ENCODE measurements at places on chromosomes 16 and 17.

DNA sequence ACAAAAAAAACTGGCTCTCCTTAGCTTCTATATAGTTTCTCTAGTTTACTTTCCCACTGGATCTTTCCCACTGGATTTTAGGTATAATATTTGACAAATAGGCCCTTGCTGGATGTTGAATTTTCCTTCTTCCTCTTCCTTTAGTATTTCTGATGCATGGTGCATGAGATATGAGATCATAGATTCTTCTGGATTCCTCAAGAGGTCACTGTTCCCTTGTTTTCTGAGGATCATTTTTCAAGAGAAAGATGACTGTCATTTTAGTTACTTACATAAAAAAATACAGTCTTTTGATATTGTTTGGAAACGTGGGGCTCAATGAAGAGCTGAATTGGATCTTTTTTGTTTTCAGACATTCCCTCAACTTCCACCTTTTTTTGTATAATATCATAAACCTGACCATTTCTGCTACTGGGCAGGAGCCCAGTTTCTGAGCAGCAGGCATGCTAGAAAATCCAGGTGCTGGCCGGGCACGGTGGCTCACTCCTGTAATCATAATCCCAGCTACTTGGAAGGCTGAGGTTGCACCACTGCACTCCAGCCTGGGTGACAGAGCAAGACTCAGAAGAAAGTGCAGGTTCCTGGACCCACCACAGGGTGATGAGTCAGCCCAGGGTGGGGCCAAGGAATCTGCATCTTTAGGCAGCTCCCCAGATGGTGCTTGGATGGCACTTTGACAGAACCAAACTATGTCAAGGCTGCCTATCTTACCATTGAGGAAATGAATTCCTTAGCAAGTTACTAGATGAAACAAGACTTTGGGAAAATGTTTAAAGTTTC, 70.3 kb downstream of the SDR42E1 start:
- DNase-seq: no peak

DNA sequence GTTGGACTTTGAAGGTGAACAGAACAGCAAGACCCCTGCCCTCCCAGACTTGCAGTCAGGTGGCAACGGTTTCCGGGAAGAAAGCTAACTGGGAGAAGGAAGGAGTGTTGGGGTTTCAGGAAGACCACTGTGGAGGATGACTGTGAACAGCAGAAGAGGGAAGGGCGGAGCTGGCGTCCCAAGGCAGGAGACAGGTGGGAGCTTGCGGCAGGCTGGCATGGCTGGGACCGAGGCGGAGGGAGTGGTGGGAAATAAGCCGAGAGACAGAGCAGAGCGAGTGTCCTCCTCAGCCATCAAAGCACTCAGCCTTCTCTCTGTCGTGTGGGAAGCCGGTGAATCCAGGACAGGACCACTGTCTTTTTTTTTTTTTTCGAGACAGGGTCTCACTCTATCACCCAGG, 108.5 kb upstream of the CACNG5 start:
- DNase-seq: no peak

DNA sequence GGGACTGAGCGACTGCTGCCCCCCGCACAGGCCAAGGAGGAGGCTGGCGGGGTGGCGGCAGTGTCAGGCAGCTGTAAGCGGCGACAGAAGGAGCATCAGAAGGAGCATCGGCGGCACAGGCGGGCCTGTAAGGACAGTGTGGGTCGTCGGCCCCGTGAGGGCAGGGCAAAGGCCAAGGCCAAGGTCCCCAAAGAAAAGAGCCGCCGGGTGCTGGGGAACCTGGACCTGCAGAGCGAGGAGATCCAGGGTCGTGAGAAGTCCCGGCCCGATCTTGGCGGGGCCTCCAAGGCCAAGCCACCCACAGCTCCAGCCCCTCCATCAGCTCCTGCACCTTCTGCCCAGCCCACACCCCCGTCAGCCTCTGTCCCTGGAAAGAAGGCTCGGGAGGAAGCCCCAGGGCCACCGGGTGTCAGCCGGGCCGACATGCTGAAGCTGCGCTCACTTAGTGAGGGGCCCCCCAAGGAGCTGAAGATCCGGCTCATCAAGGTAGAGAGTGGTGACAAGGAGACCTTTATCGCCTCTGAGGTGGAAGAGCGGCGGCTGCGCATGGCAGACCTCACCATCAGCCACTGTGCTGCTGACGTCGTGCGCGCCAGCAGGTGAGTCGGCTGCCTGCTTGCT, 5.6 kb upstream of the TMEM88 start:
- DNase-seq: no peak

DNA sequence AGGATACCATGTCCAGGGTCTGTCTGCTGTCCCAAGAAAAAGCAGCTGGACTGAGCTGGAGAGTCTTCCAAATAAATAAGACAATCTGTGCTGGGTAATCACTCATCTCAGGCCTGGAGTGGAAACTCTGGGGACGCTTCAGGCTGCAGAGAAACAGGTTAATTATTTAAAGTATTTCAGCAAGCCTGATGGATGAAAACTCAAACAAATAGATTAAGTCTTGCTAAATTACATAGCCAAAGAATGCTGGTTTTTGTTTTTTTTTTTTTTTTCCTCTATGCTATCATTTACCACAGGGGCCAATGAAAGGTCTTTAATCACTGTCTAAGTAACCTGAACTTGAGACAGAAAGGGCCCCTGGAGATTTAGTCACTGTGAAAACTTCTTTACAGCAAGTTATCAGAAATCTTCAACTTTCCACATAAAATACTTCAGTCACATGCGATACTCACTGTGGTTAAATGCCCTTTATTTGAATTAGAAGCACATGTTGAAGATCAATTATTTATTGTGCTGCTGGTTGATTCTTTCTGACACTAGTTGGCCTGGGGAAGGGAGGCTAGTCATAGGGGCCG, 31.0 kb upstream of the KCNJ2 start:
- no peak for DNase-seq

GRCh38 chr17:80539022-80539641, 5.5 kb upstream of the RPTOR start:
- no peak for DNase-seq

GRCh38 chr16:88606148-88606757, 32.1 kb upstream of the IL17C start:
- no peak for DNase-seq

GRCh38 chr17:52297230-52298010, 138.9 kb upstream of the CA10 start:
- DNase-seq: no peak

DNA sequence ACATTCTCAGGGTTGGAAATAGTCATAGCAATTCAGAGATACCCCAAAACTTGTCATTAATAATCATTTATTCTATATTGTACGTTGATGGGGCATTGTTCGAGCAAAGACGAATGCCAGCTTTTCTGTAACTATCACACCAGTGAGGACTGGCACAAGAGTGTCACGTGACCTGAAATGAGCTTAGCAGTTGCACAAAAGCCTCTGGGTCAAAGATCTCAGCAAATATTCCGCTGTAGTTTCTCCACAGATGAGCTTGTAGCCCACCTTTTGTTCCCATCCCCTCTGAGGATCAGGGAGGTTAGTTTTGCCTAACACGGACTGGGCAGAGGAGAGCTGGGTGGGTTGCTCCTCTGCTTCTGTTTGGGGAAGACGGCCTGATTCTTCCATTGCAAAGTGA, 18.2 kb downstream of the IRX3 start:
- DNase-seq: no peak

- no peak for DNase-seq
Observed at GRCh38 chr16:11673091-11674000, 5.1 kb downstream of the SNN start.

- DNase-seq: no peak
Observed at GRCh38 chr17:68036304-68037147, 991 bp downstream of the KPNA2 start.

DNA sequence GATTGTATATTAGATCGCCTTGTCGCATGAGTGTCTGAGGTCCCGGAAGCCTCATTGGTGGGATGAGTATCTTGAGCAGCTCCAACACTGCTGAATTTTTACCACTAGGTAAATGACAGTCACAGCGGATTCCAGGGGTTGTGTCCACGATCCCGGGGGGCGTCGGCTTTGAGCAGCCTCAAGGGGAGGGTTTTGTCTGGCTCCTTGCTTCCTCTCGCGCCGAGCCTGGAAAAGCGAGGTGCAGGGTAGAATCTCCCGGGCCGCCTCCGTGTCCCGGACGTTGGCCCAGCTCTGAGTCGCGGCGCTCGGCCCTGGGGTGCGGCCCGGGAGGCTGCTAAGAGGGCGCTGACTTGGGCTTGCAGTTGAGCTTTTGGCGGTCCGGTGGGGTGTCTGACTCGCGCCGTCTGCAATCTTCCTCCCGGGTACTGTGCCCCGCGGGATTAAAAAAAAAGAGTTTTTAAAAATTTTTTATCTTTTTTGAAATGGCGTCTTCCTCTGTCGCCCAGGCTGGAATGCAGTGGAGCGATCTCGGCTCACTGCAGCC, 4.5 kb downstream of the OR1F1 start:
- DNase-seq: no peak

DNA sequence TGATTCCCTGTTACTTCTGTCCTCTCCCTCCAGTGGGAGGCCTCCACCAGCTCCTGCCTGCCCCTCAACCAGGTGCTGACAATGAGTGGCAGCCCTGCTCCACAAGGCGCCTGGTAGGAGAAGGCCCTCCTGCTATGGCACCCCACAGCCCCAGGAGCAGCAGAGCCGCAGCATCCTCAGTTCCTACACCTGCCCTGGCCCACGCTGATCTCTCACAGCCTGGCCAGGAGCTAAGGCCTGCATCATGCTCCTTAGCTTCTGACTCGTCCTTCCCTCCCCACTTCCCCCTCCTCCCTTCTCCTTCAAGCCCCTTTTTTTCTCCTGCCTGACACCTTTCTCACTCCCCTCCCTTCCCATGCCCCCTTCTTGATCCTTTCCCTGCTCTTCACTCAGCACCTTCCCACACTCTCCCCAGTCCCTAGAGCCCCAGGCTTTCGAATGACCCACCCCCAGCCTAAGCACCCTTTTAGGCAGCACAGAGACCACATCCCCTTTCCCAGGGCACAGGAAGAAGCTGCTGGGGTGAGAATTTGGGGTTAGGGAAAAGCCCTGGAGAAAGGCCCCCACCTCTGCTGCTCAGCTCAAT, 6.5 kb downstream of the PROCA1 start:
- DNase-seq: no peak

DNA sequence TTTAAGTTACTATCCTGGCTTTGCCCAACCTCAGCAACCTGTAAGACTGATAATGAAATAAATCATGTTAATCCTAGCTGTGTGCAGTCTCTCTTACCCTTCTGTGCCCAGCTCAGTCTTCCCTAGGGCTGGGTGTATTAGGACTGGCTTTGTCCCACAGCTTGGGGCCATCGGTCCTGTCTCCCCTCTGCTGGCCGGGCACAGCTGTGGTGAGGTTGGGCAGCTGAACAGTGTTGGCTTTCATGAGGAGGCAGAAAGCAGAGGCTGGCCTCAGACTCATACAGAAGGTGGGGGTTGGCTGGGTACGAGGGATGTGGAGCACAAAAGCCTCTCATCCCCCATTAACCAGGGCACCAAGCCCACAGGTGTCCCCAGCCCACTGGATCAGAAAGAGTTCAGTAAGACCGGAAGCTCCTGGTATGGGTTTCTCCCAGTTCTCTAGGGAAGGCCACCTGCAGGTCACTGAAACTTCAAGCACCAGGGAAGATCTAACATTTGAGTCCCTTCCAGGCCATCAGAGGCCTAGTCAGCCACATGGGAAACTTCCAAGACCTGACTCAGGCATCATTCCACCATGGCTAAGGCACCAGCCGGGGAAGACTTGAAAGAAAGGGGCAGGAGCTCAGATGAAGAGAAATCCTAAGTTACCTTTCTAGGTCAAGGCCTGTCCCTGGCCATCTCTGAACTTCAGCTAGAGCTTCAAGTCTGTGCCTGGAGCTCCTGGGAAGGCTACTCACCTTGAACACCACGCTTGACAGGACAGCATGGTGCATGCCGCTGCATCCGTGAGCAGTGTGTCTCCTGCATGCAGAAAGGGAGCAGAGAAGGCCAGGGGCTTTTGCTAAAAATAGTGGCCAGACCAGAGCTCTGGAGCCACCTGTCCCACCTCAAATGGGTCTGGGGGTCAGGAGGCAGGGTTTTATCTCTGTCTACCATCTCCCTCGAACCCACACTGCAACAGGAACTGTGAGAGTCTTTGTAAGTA, 8.8 kb downstream of the CNP start:
- DNase-seq: no peak

DNA sequence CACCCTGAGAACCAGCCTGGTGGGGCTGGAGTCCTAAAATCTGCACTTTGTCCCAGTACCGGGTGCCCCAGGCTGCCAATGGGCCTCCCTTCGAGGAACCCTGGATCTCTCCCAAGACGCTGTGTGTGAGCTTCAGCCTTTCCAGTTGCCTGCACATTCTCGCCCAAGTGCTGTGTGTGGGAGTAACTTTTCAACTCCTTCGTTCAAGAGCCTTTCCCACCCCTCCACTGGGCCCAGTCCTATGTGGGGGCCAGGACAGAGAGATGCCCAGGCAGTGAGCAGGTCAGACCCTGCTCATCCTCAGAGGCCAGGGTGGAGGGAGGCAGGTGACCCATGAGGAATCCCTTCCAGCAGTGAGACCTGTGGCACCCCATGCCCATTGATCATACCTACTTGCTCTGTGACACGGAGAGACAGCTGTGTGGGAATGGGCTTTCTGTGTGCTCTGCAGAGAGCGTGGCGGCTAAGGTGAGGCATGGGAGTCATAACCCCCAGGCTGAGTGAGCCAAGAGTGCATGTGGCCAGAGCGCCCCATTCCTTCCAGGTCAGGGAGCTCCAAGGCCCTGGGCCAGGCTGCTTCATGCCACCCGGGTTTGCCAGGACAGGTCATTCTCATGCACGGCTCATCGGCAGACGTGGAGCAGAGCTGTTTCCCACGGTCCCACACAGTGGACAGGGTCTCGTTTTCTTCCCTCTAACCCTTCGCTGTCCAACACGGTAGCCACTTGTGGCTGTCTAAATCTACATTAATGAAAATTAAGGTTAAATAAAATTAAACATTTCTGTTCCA, 154.4 kb downstream of the CLEC16A start:
- no peak for DNase-seq

DNA sequence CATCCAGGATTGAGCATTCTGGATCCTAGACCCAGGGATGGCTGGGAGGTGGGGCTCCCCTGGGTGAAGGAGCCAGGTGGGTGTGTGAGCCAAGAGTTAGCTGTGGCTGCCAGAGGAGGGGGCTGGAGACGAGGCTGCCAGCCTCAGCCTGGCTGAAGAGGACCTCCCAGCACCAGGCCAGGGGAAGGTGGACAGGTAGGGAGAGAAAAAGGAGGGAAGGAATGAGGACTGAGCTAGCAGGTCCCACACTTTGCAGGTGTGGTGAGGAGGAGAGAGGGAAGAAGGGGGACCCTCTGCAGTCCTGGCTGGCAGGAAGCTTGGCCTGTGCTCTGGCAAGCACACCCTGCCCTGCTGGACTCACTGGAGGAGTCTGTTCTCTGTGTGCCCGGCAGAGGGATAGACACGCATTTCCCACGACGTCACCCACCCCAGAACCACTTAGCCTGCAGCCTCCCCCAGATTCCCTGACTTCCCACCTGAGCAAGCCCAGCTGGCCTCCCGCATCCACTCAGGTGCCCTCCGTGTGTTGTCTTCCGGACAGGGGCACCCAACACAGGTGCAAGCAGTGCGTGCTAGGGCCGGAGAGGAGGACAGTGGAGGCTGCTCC, 42.0 kb downstream of the SOCS3 start:
- DNase-seq: no peak

- DNase-seq: no peak
Observed at GRCh38 chr16:1208239-1208830, 16.7 kb downstream of the TPSG1 start.

GRCh38 chr16:87582216-87582965, 19.9 kb upstream of the JPH3 start:
- no peak for DNase-seq

- no peak for DNase-seq
Observed at GRCh38 chr17:17137731-17138585, 68.2 kb downstream of the PLD6 start.

Measured in activated naive CD4-positive, alpha-beta T cell treated with Interleukin-2 at 50 U/mL for 16 hours (primary cell).